GM23338 (cell line): ENCODE measurements at places on chromosomes 6 and 20. TPM values are rescaled to one million over a fixed set of nuclear protein-coding genes. Genes with fewer than 3 reads are reported as not detected.

- peak; percentile 67 for DNase-seq
Measured at GRCh38 chr6:13710552-13711323, 897 bp downstream of the RANBP9 start.

The HAO1 gene
- total RNA-seq = not detected in 2 replicates

GRCh38 chr6:35058865-35059522 is 82.1 kb downstream of the TCP11 start:
- no peak for DNase-seq

The ZSCAN23 gene
- total RNA-seq = 3.1 and 7.8 TPM in 2 replicates

DNA sequence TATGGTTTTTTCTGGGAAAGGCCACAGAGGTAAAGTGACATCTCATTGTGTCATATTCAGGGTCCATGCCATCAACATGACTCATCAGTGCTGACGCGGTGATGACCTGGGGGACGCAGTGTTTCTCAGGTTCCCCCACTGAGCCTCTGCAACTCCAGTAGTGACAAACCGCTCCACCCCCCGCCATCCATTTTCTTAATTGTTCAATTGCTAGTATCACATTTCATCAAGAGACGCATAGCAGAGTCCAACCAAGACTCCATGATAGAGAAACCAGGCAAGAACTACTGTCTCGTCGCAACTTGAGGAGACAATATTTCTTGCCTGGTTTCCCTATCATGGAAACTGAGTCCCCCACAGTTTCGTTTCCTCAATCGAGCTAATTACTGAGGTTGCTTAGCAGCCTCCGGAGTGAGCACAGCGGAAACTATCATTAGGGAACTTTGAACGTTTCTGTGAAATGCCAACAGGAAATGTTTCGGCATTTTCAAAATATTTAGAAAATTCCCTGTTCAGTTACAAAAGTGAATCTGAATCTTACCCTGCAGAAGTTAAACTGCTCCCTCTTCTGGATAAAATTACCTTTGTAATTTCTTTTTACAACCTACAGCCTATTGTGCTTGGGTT is 12.2 kb upstream of the SERPINB1 start:
- peak; percentile 73 for DNase-seq

DNA sequence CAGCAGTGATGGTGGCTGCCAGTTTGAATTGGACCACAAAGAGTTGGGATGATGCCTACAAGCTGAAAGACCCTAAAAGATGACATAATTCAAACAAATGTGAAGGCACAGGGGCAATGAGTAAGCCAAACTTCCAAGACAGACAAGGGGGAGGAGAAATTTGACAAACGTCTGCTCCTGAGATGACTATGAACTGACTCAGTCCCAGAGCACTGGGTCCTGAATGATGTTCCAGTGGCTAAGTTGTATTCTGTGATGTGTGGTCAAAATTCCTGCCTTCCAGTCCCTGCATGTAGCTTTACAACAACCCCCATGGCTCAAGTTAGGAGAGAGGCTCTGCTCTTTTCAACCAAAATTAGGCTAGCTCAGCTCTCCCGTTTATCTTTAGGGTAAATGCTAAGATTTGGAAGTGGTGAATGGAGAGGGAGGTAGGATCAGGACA is 86.1 kb upstream of the SIRPA start:
- DNase-seq = no peak

The CRIP3 gene
- total RNA-seq = 18.8 and 22.0 TPM in 2 replicates

The FAM217A gene
- total RNA-seq = not detected in 2 replicates

The HSPA12B gene
- 6.4 and 6.5 TPM in 2 replicates for total RNA-seq

DNA sequence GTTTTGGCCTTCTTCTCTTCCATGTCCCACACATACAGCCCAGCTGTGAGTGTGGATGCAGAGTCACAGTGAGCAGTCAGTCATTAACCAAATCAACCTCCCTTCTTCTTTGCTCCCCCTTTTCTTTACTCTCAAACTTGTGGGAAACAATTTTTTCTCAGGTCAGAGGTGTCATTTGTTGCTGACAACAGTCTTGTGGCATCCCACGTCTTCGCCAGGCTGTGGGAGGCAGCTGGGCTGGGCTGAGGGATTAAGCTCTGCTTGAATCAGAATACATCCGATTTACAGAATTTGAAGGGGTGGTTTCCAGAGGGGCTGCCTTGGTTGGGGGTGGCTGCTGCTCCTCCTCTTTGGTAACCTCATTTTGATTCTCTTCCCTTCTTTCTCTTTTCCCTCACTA is 40.5 kb downstream of the SCGN start:
- DNase-seq = no peak

DNA sequence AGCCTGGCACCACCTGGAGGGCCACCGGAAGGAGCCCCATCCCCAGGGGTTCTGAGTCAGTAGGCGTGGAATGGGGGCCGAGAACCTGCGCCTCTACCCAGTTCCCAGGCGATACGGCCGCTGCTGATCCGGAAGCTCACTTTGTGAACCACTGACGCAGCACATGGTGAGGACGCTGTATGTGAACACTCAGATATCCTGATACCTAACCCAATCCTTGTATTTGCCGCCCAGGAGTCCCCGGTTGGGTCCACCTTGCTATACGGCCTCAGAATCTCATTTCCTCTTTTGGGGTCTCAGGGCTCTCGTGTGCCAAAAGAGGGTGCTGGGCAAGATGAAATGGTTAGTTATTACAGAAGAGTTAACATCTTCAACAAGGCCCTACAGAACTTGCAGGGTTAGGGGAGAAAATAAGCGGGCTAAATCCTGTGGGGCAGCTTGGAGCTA is 604 bp upstream of the RAB5IF start:
- DNase-seq = peak; percentile 41

DNA sequence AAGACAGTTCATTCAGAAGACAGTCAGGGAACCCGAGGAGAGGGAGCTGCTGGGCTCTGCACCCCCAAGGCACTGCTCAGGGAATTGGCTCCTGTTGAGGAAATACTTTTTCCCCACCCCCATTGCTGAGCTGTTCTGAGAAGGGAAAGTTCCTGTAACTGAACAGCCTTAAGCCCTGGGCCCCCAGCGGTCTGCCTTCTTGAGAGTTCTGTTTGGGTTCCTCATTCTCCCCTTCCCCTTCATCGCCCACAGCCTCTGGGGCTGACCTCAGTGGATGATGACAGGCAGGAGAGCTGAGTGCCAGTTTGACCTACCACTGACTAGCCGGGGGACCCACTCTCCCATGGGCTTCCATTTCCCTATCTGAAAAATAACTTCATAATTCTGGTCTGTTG is 10.7 kb downstream of the HCK start:
- DNase-seq = no peak

DNA sequence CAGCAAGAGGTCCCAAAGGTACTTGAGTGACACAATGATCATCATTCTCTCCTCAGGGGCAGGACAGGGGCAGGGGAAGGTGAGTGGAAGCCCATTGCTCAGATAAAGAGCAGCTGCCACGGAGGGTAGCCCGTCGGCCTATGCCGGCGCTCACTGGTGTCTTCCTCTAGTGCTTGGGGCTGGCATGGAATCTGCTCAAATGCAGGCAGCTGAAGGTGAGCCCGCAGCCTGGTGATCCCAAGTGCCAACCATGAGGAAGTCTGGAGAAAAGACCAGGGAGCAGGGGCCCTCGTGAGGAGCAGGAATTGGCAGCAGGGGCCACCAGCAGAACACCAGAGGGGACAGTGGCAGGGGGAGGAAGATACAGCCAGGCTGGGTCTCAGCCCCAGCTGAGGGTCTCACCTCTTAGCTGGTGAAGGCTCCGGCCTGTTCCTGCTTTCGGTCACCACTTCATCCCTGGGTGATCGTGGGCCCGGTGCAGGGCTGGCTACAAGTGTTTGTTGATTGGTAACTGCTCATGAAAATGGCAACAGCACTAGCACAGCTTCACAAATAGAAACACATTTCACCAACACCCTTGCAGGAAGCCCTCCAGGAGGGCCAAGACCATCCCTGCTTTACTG is 24.7 kb downstream of the RBCK1 start:
- no peak for DNase-seq
